Neuronal stem cell (in vitro differentiated cells): ENCODE measurements at places on chromosomes 16 and 17.
A peak's percentile ranks its signal among the peaks of the same experiment; 100 is the strongest.

DNA sequence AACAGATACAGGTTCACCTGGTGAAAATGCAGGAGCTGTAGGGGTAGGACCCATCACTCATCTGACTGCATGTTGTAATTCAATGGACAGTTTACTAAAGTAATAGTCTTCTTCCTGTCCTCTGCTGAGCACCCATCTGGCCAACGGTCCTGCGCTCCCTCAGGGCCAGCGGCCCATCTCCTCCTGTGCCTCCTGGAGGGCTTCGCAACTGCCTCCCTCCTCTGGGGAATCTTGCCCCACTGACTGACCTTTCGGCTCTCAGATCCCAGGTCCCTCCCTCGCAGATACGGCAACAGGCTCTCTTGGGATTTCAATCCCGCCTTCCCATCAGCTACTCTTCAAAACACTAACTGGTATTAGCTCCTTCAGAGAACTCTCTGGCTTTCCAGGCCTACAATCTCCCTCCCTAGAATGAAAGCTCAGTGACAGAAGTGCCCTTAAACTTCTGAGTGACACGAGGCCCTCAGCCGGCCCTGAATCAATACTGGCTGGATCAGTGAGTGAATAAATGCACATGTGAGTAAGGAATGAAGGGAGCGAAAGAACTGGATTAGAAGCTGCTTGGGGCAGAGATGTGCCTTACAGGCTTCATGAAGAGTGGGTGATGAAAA lies 1.3 kb downstream of the PEMT start:
- no peak for DNase-seq

DNA sequence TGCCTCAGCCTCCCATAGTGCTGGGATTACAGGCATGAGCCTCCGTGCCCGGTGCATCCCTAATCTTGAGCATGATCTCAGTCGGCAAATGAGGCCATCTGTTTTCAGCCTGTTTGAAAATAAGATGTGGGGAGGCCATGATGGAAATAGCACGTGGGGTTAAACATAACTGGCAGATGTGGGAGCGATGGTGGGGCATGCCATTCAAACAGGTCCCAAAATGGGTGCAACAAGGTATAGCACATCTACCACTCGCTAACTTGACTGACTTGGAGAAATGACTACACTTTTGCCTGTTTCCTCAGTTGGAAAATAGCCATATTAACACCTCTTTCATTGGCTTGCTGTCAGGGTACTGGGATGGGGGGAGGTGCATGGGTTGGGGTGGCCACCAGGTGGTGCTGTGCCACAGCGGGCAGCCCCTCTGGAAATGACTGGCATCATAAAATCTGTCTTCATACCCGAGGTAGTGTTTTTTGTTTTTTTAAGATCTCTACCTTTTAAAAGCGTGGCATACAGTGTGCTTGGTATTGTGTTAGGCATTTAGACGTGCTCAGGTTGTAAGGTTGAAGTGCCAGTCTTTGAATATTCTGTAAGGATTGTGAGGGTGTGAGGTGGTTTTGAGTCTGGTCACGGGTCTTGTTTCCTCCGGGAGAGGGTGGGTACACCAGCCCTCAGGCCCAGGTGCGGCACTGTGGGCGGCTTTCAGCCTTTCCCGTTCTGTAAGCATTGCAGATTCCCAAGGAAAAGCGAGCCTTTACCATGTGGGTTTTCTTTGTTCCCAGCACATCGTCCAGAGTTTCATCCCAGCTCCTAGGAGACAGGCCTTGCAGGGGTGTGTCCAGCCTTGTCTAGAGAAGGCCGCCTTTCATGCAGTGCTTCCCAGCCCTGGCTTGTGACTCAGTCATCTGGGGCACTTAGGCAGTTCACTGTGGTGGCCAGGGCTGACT lies 2.9 kb upstream of the TTYH2 start:
- DNase-seq: peak; percentile 37

- DNase-seq: no peak
These were observed 539 bp upstream of the CKLF start for GRCh38 chr16:66551788-66552285.

GRCh38 chr17:42183741-42184711 lies 1.2 kb downstream of the HCRT start:
- peak; percentile 80 for DNase-seq

GRCh38 chr17:83037874-83038165 lies 41.6 kb upstream of the METRNL start:
- no peak for DNase-seq
